Pancreas (tissue), 10 donors: ENCODE measurements at places on chromosomes 4 and X. TPM values are rescaled to one million over a fixed set of nuclear protein-coding genes. Genes with fewer than 3 reads are reported as not detected.
A peak's percentile ranks its signal among the peaks of the same experiment; 100 is the strongest.

GRCh38 chr4:52655506-52655905 is 3.6 kb downstream of the USP46 start:
- DNase-seq: no peak

GRCh38 chr4:1412376-1413203 is 6.3 kb upstream of the NKX1-1 start:
- peak; percentile 4 for DNase-seq

GRCh38 chr4:175646802-175647201 is 165.3 kb downstream of the GPM6A start:
- no peak for DNase-seq

DNA sequence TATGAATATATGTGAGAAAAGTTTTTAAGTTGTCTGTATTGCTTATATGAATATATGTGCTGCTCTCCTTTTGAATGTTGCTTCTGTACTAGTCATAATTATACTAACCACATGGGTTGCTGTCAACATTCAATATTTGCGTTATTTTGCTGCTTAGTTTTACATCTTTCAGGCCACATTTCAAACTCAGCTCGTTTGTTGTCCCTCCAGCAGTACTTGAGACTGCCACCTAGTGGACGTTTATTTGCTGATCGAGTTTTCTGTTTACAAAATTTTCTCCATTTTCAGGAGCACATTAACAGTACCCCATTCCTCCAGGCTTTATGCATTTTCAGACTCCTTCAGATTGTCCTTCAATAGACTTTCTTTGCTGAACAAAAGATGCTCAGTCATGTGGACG is 75.8 kb downstream of the NUDT11 start:
- no peak for DNase-seq

- no peak for DNase-seq
Observed at GRCh38 chr4:3611778-3612177, 79.6 kb upstream of the LRPAP1 start.

DNA sequence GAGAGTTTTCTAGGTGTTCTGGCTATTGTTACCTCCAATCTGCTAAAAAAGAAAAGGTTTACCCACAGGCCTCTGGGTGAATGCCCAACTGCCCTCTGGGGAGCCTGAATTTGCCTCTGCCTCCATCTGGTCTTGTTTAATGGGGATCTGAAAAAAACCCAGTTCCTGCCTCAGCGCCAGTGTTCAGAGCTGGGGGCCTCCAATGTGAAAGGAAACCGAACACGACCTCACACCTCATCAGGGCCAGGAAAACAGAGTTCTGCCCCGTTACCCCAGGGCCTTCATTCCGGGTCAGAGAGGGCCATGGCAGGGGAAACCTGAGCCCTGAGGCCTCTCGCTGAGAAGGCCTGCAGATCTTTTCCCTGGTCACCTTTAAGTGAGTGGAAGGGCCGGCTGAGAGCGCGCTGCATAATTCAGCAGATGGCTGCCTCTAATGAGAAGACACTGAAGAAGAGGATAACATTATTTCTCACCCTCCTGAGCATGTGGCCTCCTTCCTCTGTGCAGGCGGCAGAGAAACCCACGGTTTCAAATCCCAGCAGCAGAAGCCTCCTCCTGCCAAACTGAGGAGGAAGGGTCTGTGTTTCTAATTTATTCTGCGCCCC is 6.8 kb downstream of the SEPTIN6 start:
- no peak for DNase-seq

GRCh38 chr4:76178296-76178695 is 30.1 kb upstream of the NUP54 start:
- no peak for DNase-seq

- DNase-seq: no peak
Observed at GRCh38 chr4:10722957-10723356, 38.4 kb upstream of the CLNK start.

GRCh38 chr4:42985976-42986375 is 93.5 kb downstream of the GRXCR1 start:
- DNase-seq: no peak

GRCh38 chrX:81537723-81538122 is 335.8 kb downstream of the SH3BGRL start:
- DNase-seq: no peak

GRCh38 chr4:166941629-166942028 is 292.7 kb downstream of the SPOCK3 start:
- no peak for DNase-seq

DNA sequence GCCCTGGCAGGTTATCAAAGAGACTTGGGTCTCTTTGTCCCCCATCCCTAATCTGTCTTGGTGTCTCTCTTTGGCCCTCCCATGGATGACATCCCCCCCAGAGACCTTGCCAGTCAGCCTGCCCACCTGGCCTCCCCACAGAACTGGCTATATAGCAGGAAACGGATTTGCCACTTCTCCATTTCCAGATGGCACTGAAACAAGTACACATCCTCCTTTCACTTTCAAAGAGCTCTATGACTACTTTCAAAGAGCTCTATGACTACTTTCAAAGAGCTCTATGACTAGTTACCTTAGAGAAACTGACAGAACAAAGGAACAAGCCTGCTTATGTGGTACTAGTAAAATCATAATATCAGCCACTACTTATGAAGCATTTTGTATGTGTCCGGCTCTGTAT is 175.3 kb downstream of the MAML3 start:
- DNase-seq: no peak

GRCh38 chr4:166957451-166957850 is 276.8 kb downstream of the SPOCK3 start:
- no peak for DNase-seq

DNA sequence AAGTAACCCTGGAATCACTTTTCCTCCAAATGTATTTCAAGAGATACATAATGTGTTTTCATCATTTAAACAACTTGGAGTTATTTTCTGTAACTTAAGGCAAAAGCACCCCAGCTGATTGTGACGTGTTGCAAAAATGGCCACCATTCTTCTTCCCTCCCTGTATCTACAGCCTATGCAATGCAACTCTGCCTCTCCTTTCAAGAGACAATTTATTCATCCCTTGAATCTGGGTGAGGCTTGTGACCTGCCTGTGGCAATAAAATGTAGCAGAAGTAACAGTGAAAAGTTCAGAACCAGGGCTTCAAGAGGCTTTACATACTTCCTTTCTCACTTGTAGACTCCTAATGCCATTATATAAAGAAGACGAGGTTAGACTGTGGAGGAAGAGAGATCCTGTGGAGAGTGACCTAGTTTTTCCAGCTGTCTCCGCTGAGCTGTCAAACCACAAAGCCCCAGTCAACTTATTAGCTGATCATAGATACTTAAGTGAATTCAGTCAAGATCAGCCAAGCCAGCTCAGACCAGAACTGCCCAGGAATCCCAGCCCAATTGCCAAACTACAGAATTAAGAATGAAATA is 81.0 kb upstream of the KLF3 start:
- DNase-seq: no peak

DNA sequence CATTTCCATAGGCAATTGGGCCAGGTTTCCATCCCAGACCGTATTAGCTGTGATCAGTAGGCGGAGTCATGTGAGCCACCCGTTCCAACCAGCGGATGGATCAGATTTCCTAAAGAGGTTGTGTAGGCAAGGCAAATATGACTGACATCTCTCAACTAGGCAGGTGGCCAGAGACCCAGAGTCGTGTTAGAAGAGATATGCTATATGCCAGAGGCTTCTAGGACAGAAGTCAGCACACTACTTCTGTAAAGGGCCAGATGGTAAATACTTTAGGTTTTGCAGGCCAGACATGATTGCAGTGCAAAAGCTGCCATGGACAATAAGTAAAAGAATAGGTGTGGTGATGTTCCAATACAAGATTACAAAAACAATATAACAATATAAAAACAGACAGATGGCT is 788.4 kb downstream of the RPA4 start:
- no peak for DNase-seq

- no peak for DNase-seq
Observed at GRCh38 chr4:182343453-182343852, 100.3 kb downstream of the TENM3 start.

DNA sequence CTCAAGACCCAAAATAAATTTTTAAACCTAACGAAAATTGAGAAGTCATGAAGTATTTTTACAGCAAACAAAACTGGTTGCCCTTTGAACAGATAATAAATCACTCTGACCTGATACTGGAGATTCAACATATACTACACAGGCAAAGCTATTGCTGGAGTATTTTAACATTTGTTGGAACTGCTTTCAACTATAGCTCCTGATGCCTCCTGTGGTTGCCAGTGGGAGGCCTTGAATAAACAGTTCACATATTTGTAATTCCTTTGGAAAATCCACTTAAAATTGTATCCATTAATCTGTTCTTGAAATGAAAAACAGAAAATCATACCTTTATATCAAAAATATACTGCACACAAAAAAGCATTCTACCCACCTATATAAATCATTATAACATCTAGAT is 605.1 kb downstream of the KCTD8 start:
- no peak for DNase-seq

DNA sequence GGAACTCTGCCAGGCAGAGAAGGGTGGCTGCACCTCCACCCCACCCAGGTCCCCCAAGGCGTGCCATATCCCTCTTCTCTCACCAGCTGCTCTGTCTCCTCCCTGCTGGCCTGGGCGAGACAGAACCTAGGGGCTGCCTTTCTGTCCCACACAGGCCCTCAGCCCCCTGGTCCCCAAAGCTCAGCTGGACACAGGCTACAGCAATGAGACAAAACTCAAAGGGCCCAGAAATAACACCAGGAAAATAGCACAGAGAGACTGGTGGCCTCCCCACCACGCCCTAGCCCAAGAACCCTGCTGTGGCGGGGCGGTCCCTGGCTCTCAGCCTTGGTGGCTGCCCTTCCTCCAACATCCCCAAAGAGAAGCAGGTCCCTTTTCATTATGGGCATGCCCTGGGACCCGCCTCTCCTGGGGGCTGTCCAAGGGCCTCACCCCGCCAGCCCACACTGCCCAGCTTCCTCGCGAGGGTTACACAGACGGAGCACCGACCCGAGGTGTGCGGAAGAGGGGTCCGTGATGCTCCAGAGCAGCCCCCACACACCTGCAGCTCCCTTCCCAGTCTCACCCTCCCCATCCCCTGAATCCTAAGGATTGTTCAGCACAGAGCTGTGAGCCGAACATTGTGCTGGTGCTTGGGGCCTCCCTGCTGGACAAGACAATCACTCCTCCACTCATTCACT is 67.7 kb upstream of the HMX1 start:
- DNase-seq: no peak

DNA sequence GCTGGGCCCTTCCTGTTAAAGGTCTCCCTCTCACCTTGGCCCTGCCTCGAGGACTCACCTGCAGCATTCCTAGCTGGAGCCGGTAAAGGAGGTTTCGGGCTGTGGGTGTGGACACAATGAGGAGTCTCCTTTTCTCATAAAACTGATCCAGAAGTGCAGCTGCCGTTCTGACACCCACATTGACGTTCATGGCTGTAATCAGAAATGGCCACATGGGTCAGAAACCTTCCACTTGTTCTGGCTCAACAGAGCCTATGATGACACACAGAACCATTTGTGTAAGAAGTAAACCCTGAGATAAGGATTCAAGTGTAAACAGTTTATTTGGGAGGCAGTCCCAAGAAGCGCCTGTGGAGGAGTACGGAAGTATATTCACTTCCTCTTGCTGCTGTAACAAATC is 63.8 kb downstream of the SRPX start:
- no peak for DNase-seq

GRCh38 chr4:4606321-4606720 is 64.5 kb upstream of the STX18 start:
- DNase-seq: no peak

GRCh38 chrX:41921492-41922430 is 1.6 kb downstream of the CASK start:
- no peak for DNase-seq

DNA sequence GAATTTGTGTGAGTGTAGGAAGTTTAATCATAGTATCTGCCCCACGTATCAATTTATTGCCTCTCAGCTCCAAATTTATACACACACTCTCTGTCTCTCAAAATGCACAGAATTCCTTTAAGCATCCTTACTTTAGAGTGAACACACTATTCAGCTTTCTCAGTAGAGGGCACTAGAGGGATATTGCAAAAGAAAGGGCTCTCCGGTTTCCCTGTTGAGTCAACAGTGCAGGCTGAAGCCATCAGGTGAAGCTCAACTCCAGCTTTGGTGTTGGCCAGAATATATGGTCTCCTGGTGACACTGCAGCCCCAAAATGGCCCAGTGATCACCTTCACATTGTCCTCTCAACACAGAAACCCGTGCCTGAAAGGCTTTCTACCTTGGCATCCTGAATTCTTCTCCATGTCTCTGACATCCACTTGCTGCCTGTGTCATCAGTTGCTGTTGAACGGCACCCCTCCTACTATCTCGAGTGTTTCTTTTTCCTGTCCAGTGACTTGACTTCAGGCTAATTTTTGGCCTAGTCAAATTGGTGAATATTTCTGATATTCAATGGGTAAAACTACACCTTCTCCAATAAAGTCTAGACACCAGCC is 670.5 kb downstream of the GABRG1 start:
- no peak for DNase-seq

- DNase-seq: no peak
Observed at GRCh38 chr4:150479657-150480056, 102.3 kb upstream of the MAB21L2 start.

DNA sequence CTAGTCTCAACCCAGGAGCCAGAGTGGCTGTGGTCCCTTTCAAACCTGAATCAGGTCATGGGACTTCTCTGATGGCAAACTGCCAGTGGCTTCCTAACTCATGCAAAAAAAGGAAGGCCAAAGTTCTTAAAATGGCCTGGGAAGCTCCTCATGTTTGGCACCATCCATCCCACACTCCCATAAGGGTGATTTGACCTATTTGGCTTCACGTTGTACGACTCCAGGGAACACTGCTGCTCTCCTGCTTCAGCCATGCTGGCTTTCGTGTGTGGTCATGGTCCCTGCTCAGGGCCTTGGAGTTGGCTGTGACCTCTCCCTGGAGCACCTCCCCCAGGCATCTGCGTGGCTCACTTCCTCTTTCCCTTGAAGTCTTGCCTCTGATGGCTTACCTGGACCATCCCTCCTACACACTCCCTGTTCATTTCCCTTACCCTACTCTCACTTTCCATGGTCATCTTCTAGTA is 12.8 kb upstream of the TMSB4X start:
- no peak for DNase-seq

DNA sequence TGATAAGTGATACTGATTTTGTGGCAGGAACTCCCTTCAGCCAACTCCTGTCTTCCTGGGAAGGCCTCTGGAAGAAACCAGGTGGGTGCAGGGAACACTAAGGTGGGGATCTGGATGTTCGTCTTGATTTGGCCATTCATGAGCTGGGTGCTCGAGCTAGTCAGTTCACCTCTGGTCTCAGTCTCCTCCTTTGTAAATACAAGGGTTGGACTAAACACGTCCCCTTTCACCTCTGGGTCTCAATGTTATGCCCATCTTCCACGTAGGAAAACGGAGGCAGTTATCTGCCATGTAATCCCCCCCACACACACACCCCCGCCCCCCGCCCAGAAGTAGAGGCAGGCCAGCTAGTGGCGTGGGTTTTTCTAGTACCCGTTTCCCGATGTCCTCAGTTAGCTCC is 4.1 kb upstream of the RS1 start:
- no peak for DNase-seq

TMPRSS11A gene
- not detected for total RNA-seq

PNCK gene
- not detected for total RNA-seq

TCEAL5 gene
- total RNA-seq: 0.40 TPM

VSIG1 gene
- total RNA-seq: 0.23 TPM

POU4F2 gene
- not detected for total RNA-seq

GPR101 gene
- not detected for total RNA-seq

AR gene
- total RNA-seq: 2.7 TPM

SSX3 gene
- not detected for total RNA-seq
